ENCODE measurements at places on chromosomes 16 and 17.

- no peak for DNase-seq
These were observed 1.3 kb downstream of the HGS start for GRCh38 chr17:81685108-81685507.

DNA sequence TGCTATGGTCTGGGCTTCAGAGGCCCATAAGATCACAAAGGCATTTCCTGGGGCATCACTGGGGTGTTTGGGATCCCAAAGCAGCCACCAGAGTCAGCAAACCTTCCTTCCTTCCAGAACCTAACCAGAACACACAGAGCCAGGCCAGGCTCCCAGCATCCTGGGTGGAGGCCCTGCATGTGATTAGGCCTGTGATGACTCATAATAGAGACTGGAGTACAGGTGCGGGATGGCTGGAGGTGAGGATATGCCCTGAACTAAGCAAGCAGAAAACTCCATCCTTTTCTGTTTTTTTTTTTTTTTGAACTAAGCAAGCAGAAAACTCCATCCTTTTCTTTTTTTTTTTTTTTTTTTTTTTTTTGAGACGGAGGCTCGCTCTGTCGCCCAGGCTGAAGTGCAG, 17.7 kb upstream of the GFOD2 start:
- DNase-seq: no peak

GRCh38 chr17:38426441-38426840, 1.8 kb upstream of the ARHGAP23 start:
- no peak for DNase-seq

- DNase-seq: no peak
These were observed 23.9 kb downstream of the ARHGAP27 start for GRCh38 chr17:45408611-45409421.

- no peak for DNase-seq
These were observed 136.8 kb downstream of the CLEC16A start for GRCh38 chr16:11080999-11081630.

- DNase-seq: no peak
These were observed 53.0 kb downstream of the IRX3 start for GRCh38 chr16:54233615-54234014.

DNA sequence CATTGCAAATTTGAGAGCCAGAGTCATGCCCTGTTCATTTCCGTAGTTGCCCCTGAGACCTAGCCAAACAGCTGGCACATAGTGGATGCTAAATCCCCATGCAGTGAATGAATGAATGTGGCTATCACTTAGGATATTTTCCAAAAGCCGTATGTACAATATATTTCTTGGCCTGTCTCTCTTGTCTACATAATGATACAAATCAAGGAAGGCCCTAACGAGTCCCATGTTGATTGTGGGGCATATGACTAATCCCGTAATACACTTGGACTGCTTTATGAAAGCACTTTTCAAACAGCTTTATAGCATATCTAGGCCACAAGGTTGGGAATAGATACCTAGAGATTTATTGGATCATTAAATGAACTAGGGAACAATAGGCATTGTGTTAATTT, 478.0 kb downstream of the SLC39A11 start:
- no peak for DNase-seq

DNA sequence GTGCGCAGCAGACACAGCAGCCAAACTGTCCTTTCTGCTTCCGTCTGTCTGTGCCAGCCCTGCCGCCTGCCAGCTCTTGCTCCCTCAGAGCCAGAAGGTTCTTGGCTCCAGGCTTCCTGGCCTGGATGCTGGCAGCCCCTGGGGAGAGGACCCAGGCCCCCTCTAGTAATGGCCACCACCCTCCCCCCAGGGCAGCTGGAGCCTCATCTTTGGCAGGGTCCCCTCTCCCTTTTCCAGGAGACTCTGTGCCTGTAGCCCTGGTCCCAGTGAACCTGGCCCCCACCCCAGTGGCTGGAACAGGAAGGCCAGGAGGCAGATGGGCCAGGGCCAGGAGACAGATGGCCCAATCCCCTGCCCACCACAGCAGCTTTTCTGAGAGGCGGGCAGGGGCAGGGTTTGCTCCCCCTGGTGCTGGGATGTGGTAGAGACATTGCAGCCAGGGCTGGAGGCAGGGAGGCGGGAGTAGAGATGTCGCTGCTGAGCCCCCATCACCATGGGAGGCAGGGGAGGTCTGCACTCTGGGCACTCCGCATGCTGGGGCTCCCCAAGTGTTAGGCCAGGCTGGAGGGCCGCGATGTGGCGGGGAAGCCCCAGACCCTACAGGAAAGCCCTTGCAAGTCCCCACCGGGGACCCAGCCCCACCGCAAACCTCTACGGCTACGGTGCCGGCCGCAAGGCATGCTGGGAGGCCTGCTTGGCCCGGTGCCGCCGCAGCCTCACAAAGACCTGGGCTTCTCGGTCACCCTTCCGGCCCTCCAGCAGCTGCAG, 16.7 kb downstream of the UNC13D start:
- no peak for DNase-seq

DNA sequence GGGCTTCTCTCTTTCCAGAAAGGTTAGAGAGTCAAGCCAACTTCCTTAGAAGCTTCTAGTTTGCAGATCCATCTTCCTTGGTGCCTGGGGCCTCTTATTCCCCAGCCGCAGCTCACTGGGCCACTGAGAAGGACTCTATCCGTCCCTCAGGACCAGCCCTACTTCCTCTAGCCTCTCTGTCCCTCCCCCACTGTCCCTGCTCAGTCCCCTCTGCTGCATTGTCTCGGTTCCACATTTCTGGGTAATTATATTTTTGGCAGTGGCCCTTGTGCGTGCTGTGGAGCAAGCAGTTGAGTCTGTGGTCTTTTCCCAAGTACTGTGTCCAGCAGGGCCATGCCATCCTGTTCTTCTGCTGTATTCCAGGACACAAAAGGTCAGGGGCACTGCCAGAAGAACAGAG, 17.8 kb downstream of the IRX3 start:
- no peak for DNase-seq

DNA sequence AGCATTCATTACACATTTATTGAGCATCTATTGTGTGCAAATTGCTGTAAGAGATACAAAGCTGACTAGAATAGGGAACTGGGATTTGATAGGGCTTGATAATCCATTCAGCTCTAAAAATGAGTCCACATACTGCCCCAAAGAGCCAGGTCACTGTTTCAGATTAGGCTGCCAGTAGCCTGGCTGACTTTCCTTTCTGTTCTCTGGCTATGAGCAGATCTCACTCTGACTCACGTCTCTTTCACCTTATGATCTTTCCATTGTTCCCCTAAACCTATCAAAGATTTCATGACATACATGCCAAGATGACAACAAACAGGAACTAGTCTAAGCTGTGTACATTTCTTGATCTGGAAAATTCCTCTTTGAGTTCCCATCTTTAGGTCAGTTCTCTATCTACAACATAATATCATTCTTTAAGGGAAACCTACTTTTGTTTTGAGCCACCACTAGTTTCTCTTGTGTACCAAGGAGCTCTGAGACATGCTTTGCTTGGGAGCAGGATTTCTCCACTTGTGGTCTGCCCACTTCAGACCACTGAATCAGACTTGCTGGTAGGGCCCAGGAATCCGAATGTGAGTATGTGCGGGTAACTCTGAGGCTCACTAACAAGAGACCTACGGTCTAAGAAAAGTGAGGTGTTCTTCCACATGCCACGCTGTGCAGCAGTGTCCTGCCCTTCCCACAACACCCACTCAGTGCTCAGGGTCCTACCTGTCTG, 40.9 kb upstream of the ICAM2 start:
- no peak for DNase-seq

GRCh38 chr16:307691-308312, 24.8 kb downstream of the PDIA2 start:
- no peak for DNase-seq

GRCh38 chr16:56252835-56253234, 61.5 kb downstream of the GNAO1 start:
- peak; percentile 11 for DNase-seq

GRCh38 chr16:67025210-67025550, 3.8 kb upstream of the CBFB start:
- DNase-seq: no peak

DNA sequence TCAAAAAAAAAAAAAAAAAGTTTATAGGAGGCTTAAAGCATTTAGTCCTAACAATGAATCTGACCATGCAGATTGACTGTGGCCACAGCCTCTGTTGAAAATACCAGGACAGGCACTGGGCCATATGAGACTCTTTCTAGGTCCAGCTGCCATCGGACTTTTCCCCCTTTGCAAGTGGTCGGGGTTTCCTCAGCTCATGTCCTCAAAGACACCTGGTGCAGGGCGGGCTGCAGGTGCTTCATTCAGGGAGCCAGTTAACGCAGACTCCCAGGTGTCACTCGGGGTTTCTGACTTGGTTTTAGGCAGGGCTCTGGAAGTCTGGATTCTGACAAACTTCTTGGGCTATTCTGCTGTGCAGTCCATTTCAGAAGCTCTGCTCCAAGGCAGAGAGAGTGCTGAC, 20.9 kb downstream of the ELAC2 start:
- no peak for DNase-seq

DNA sequence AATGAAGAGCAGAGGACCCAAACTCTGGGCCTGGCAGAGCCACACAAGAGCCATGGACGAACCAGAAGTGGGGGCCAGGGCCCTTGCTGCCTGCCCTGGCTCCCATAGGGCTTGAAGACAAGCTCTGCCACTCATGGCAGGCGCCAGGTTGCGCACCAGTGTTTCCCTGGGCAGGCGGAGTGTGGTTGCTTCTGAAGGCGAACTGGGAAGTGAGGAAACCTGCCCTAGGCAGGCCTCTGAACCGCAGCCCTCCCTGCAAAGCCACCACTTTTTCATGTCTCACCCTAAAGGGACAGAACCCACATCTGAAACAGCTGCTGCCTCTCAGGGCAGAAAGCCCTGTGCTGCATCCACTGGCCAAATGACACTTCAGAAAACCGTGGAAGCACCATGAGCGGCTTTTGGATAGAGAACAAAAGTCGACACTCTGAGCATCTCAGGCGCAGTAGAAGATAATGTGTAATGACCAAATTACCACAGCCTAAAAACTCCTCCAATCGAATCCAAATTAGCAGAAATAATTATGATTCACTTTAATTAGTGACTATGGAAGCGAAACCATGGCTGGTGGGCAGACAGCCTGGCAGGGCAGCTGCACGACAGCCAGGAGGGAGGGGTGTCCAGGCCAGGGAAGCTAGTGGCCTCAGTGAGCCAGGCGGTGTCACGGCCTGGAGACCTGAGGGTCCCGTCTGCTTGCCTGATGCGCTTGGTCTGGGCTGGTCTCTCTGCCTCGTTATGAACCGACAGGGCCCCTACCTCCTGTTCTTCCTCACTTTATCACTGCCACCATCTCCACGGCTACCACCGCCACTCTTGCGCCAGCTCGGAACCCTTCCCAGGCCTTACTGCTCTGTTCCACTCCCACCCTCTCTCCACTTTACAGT, 59.1 kb downstream of the PRMT7 start:
- DNase-seq: no peak

DNA sequence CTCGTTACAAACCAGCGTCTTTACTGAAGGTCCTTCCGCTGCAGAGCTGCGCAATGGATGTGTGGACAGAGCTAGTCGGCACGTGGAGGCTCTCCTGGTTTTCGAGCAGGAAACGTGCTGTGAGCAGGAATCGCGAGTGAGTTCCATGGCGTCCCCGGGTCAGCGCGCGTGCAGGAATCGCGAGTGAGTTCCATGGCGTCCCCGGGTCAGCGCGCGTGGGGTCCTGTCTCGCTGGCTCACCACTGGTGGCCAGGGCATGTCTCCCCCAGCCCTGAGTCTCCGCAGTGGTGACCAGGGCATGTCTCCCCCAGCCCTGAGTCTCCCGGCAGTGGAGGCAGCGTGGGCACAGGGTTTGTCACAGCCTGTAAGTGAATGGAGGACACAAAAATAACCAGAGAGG, 62.7 kb downstream of the KLHDC4 start:
- no peak for DNase-seq

GRCh38 chr17:35056013-35056412, 7.5 kb downstream of the RFFL start:
- DNase-seq: no peak

DNA sequence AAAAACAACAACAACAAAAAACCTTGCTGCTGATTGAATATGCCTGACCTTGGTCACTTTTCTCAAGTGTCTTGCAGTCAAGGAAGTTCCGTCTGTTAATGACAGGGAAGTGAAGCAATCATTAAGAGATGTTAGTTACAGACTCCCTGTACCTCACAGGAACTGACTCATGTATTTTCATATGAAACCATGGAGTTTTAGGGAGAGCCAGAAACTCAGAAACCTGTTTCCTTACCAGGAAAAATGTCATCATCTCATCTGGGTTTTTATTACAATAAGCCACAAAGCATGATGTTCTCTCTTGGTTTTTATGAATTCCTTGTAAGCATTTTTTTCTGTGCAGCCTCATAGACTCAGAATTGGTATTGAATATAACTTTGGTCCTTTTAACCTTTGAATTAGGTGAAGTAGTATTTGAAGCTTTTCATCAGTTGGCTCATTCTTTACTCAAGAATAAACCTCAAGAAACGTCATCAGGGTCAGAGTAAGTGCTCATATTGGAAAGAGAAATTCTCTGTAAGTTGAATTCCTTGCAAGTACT, 10.3 kb downstream of the LYRM1 start:
- peak; percentile 93 for DNase-seq

- DNase-seq: peak; percentile 99
These were observed 42.4 kb upstream of the NF1 start for GRCh38 chr17:31052187-31052889.

- no peak for DNase-seq
These were observed 1762.2 kb downstream of the TP53TG3F start for GRCh38 chr16:35221482-35222185.

DNA sequence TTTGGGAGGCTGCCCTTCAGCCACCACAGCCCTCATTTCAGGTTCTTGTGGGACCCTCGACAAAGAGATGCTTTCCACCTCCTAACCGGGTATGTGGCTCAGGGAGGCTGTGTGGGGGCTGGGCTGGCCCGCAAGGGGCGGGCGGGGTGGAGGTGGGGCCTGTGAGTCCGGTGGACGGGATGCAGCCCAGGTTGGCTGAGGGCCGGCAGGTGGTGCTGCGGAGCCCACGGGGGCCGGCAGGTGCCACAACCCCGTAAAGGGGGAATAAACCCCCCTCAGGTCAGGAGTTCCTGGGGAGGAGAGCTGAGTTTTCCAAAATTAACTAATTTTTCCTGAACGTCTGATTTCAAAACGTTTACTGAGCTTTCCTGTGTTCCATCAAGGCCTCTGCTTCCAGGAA, 4.9 kb upstream of the CIAO3 start:
- no peak for DNase-seq

GRCh38 chr16:89090182-89090630, 3.4 kb upstream of the ACSF3 start:
- DNase-seq: no peak

- DNase-seq: no peak
These were observed 3.5 kb downstream of the MYO15B start for GRCh38 chr17:75590849-75591721.
